Heart right ventricle (tissue), 16 donors: ENCODE measurements at places on chromosomes 4 and X. TPM values are rescaled to one million over a fixed set of nuclear protein-coding genes. Genes with fewer than 3 reads are reported as not detected.

The CENPU gene
- polyA plus RNA-seq, result 3.6 TPM

The SH2D1A gene
- polyA plus RNA-seq, result 0.15 TPM

The FRYL gene
- polyA plus RNA-seq, result 23.0 TPM

The MFAP3L gene
- 0.94 TPM for polyA plus RNA-seq

The MAGEC3 gene
- polyA plus RNA-seq, result not detected

- H3K27me3 ChIP-seq, result no peaks in the 10 kb centered on the region
- no peaks in the 10 kb centered on the region for H3K4me1 ChIP-seq
- H3K27ac ChIP-seq, result no peak overlapping the region
- no peaks in the 10 kb centered on the region for H3K36me3 ChIP-seq
- DNase-seq, result no peak
- H3K4me3 ChIP-seq, result no peak overlapping the region
Observed at GRCh38 chr4:152559641-152560040, 23.7 kb upstream of the FBXW7 start.

GRCh38 chr4:71029504-71029903, 36.1 kb downstream of the DCK start:
- H3K27ac ChIP-seq, result no peak overlapping the region
- peaks cover 60% of the 10 kb centered on the region for H3K36me3 ChIP-seq
- no peaks in the 10 kb centered on the region for H3K27me3 ChIP-seq
- H3K4me1 ChIP-seq, result peaks cover 15% of the 10 kb centered on the region
- DNase-seq, result no peak
- H3K4me3 ChIP-seq, result no peak overlapping the region

GRCh38 chr4:94635177-94635576, 122.6 kb upstream of the BMPR1B start:
- no peak for DNase-seq
- peaks cover 16% of the 10 kb centered on the region for H3K4me1 ChIP-seq
- H3K4me3 ChIP-seq, result no peak overlapping the region
- no peaks in the 10 kb centered on the region for H3K27me3 ChIP-seq
- no peak overlapping the region for H3K27ac ChIP-seq

DNA sequence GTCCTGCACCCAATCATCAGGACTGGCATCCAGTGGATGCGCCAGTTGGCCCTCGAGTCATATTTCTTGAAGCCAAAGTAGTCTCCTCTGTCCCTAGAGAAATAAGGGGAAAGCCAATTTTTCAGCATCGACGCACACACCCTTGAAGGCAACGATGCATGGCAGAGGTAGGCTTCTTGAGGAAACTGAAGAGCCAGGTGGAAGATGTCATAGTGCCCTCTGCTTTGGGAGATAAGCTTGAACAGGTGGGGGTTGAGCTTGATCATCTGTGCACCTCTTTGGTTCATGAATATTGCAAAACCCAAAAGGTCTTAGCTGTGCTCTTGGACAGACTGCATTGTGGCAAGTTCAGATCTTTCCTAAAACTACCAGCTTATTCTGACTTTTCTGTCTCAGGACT, 34.6 kb upstream of the WDR1 start:
- no peaks in the 10 kb centered on the region for H3K27me3 ChIP-seq
- DNase-seq, result no peak
- H3K36me3 ChIP-seq, result no peaks in the 10 kb centered on the region

DNA sequence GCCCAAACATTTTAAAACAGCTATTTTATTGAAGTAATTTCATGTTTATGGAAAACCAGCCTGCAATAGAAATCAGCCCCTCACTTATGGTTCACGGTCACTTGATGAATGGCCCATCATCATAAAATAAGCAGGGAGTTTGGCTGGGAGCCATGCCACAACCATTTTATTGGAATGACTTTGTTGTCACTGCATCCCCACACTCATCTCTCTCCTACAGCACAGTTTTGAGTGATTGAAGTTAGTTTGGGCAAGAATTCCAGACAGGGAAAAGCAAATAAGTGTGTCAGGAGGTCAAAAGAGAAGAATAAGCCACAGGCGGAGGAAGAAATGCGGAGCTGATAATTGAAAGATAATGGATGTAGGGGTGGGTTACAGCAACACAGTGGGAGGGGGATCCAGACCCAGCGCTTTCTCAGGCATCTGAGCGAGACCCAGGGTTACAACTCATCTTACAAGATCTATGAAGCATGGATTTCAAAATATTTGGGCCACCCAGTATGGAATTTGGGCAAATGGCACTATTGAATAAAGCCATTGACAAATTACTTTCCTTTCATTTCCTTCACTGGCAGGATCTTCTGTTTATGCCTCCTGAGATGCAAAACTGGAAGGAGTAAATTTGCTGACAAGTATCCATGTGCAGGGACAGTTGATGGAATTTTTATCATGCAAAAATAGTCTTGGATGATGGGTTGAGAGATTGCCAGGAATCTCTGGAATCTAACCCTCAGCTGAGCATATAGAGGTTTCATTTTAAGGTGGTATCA, 100.8 kb downstream of the SHROOM3 start:
- no peaks in the 10 kb centered on the region for H3K27me3 ChIP-seq
- H3K36me3 ChIP-seq, result no peaks in the 10 kb centered on the region
- H3K4me1 ChIP-seq, result peaks cover 18% of the 10 kb centered on the region
- no peak overlapping the region for H3K27ac ChIP-seq

- H3K27ac ChIP-seq, result no peak overlapping the region
- no peaks in the 10 kb centered on the region for H3K4me1 ChIP-seq
- no peaks in the 10 kb centered on the region for H3K36me3 ChIP-seq
- no peak overlapping the region for H3K4me3 ChIP-seq
Observed at GRCh38 chr4:138685316-138685715, 330.3 kb upstream of the NOCT start.

DNA sequence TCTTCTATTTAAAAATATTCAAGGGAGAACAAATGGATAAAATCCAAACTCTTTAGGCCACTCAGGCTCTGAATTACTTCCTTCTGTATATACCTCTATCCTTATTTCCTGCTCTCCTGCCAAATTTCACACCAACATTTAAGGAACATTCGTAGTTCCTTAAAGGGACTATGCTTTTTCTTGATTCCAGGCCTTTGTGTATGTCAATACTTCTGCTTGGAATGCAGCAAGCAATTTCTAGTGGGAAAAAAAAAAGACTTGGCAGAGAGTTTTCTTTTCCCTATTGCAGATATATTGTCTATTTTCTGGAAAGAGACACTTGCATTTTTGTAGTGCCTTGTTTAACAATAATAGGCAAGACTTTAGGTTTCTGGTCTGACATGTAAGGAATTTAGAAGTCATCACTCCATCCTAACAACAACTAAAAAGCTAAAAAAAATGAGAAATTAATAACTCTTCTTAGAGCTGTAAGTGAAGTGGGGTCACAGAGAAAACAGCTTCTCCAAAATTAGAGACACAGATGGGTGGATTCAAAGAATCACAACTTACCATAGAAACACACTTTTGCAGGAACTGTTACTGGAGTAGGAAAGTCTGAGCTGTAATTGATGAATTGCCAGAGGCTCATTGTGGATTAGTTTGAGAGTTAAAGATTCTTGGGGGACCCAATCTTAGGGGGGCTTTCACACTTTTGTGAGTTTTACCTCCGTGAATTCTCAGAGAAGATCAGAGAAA, 2.1 kb upstream of the ADH5 start:
- no peaks in the 10 kb centered on the region for H3K27me3 ChIP-seq
- H3K27ac ChIP-seq, result no peak overlapping the region
- H3K4me3 ChIP-seq, result no peak overlapping the region
- H3K36me3 ChIP-seq, result peaks cover under 1% of the 10 kb centered on the region
- no peak for DNase-seq

- no peaks in the 10 kb centered on the region for H3K36me3 ChIP-seq
- no peaks in the 10 kb centered on the region for H3K27me3 ChIP-seq
Observed at GRCh38 chrX:71945237-71945805, 34.7 kb downstream of the NHSL2 start.

- no peaks in the 10 kb centered on the region for H3K36me3 ChIP-seq
- H3K27ac ChIP-seq, result no peak overlapping the region
- no peak for DNase-seq
- H3K27me3 ChIP-seq, result no peaks in the 10 kb centered on the region
- H3K4me3 ChIP-seq, result no peak overlapping the region
Observed at GRCh38 chr4:120291541-120291940, 224.9 kb upstream of the MAD2L1 start.

- peaks cover 6% of the 10 kb centered on the region for H3K27me3 ChIP-seq
- no peaks in the 10 kb centered on the region for H3K4me1 ChIP-seq
- no peak overlapping the region for H3K4me3 ChIP-seq
Observed at GRCh38 chr4:83108101-83108861, 6.2 kb downstream of the PLAC8 start.

GRCh38 chr4:35934320-35934981, 309.9 kb downstream of the ARAP2 start:
- no peak for DNase-seq
- H3K36me3 ChIP-seq, result no peaks in the 10 kb centered on the region
- no peak overlapping the region for H3K27ac ChIP-seq
- H3K27me3 ChIP-seq, result no peaks in the 10 kb centered on the region
- H3K4me3 ChIP-seq, result no peak overlapping the region

DNA sequence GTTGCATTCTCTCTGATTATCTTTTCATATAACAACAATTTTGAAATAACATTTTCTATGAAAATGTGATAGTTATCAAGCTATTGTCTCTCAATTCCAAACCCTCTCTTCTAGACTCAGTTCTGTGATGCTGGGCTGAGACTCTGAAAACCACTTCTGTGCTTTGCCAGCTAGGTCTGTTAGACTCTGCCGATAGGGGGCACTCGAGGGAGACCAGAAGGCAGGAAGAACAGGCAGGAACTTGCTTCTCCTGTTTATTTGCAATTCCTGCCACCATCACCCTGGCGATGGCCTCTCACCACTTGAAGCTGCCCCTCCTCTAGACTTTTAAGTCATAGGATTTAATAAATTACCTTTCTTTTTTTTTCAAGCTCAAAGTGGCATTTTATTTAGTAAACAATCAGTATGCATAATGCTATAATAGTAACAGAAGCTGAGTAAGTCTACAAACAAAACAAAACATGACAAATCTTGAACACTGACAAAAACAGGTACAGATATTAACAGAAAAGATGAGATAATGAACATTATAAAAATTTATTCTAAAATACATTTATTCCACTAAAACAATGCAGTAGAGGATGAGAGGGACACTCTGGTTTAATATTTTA, 49.7 kb downstream of the RASL11B start:
- peaks cover 9% of the 10 kb centered on the region for H3K4me1 ChIP-seq
- no peaks in the 10 kb centered on the region for H3K27me3 ChIP-seq
- DNase-seq, result peak; percentile 80
- no peak overlapping the region for H3K4me3 ChIP-seq

DNA sequence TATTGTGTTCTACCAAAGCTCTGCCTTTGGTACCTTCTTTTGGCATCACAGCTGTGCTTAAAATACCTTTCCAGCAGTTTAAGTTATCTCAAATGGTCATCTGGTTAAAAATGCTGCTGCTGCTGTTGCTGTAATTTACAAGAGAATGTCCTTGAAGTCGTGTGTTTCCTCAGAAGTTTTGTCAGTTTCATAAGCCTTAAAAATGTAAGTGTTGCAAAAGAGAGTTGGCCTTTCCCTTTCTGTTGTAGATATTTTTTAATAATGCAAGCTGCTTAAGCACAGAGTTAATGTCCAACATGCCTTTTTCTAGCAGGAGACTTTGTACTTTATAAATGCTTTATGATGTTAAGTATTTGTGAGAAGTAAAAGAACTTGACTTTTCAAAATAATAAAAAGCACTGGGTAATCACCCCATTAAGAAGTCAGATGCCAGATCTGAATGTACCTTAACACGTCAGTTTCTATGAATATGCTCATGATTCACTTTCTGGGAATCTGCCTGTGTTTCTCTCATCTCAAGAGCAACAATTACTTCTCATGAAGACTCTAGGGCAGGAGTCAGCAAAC, 35.3 kb upstream of the TENM3 start:
- H3K4me3 ChIP-seq, result no peak overlapping the region
- no peaks in the 10 kb centered on the region for H3K36me3 ChIP-seq
- no peak for DNase-seq
- no peaks in the 10 kb centered on the region for H3K27me3 ChIP-seq

DNA sequence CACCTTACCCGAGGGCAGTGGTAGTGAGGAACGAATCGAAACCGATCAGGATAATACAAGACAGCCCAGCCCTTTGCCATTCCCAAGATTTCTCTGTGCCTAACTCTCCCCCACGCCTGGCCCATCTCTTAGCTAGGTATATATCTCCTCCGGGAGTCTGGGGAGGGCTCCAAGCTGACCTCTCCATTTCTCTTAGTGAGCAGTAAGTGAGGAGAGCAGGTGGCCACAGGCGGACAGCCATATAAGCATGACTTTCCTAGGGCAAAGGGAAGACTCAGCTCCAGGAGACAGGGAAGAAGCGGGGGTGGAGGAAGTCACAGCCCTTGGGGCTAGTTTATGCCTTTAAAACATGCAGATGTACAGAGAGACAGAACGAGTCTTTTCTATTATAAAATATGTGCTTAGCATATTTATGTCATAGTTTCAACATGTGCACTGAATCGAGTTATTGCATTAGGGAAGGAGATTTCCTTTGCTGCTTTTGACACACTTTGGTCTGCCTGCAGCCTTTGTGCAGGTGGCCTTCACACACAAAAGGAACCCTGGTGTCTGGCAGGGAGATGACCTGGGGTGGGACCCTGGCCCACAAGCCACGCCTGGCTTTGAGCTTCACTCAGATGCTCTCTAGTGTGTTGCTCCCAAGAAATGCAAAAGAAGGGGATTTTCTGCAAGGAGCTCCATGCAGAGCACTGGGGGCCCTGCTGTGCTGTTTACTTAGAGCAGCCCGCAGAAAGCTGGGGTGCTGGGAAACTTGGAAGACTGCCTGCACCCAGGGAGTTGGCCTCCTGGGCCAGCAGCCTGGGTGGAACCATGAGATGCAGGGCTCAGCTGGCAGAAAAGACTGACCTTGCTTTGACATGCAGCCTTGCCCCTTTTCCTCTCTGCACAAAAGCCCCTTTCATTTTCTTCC, 613.3 kb downstream of the BCOR start:
- no peaks in the 10 kb centered on the region for H3K27me3 ChIP-seq
- no peak overlapping the region for H3K4me3 ChIP-seq
- DNase-seq, result no peak
- H3K4me1 ChIP-seq, result no peaks in the 10 kb centered on the region
- no peak overlapping the region for H3K27ac ChIP-seq

DNA sequence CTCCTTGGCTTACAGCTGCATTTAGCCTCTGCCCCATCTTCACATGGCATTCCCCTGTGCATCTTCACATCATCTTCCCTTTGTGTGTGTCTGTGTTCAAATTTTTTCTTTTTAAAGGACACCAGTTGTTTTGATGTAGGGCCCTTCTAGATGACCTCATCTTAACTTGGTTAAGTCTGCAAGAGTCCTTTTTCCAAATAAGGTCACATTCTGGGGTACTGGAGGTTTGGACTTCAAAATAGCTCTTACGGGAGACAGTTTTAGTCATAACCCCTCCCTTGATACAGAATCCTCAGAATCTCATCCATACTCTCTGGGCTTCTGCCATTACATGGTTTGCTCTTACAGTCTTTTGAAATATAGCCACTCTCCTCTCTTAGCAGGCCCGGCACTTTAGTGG, 231.5 kb upstream of the ATP6AP2 start:
- no peaks in the 10 kb centered on the region for H3K36me3 ChIP-seq
- no peaks in the 10 kb centered on the region for H3K27me3 ChIP-seq
- no peaks in the 10 kb centered on the region for H3K4me1 ChIP-seq
- no peak overlapping the region for H3K4me3 ChIP-seq

GRCh38 chrX:46588263-46588662, 14.7 kb downstream of the CHST7 start:
- H3K27me3 ChIP-seq, result no peaks in the 10 kb centered on the region
- peak; percentile 24 for DNase-seq
- peak overlapping the region; percentile 75 for H3K27ac ChIP-seq
- peak overlapping the region; percentile 7 for H3K4me3 ChIP-seq
- no peaks in the 10 kb centered on the region for H3K36me3 ChIP-seq
